Renal pelvis (tissue), 12 donors: ENCODE measurements at places on chromosomes 5 and 9.
A peak's percentile ranks its signal among the peaks of the same experiment; 100 is the strongest.

DNA sequence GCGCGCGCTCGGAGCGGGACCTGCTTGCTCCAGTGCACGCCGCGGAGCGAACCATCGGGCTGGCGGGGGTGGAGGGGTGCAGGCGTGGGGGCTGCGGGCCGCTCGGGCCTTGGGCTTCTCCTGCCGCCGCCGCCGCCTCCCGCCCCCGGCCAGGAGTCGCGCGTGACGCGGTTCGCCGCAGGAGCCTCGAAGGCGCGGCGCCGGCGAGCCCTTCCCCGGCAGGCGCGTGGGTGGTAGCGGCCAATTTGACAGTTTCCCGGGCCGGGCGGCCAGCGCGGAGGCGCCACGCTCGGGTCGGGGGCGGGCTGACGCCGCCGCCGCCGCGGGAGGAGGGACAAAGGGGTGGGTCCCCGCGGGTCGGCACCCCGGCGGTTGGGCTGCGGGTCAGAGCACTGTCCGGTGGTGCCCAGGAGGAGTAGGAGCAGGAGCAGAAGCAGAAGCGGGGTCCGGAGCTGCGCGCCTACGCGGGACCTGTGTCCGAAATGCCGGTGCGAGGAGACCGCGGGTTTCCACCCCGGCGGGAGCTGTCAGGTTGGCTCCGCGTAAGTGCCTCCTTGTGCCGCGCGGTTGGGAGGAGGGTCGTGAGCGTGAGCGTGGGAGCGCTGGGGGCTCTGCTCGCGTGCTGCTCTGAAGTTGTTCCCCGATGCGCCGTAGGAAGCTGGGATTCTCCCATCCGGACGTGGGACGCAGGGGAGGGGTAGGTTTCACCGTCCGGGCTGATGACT is at the start of gene TJP2:
Gene TJP2 (plus strand): TSS at position 387 of the 725 bp plus-strand sequence. CDS start 96 bp downstream, at position 483.
- DNase-seq, result no peak

GRCh38 chr5:60700416-60700757 is 421 bp upstream of the DEPDC1B start:
- peak; percentile 36 for DNase-seq

DNA sequence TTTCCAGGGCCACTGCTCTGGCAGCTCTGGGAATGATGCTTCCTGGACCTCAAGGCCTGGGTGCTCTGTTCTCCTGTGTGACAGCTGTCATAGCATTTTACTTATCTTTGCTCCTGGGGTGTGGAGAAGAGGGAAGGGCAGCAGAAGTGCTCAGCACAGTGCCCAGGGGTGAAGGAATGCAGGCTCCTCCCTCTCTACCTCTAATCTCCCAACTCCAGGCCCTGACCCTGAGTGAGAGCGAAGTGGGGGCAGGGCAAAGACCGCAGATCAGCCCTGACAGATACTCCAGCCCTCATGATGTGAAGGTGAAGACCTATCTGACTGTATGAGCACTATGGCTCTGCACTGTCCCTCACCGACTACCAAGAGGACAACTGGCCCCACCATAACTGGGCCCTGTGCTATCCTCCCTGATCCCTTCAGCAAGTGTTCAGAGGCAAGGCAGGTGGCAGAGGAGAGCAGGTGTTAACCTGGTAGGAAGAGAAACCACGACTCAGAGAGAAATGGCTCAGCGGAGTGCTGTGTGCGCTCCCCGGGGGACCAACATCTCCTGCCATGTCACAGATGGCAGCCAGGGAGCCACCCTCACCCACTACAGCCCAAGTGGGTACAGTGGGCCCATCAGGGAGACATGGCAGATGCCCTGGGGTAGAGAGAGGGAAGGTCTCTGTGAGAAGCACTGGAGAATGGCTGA is 16.8 kb downstream of the ACSL6 start:
- no peak for DNase-seq

GRCh38 chr5:174140452-174141020 is 95.0 kb downstream of the NSG2 start:
- DNase-seq, result no peak

- DNase-seq, result no peak
These were observed 82.1 kb upstream of the ALDH1A1 start for GRCh38 chr9:73034962-73035361.

- DNase-seq, result no peak
These were observed 11.1 kb downstream of the PRELID2 start for GRCh38 chr5:145824040-145824439.

DNA sequence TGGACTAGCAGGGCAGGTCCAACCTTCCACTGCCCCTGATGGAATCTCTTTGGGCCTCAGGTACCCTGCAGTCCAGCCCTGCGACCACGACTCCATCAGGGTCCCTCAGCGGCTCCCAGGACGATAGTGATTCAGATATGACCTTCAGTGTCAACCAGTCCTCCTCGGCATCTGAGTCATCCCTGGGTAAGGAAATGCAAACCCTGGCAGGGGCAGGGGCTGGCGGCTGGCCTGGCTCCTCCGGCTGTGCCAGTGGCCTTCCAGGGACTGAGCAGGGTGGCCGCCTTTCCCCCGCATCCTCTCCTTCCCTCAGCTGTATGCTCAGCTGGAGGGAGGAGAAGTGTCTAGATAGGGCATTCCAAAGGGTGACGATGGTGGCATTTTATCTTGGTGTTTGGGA is 45.0 kb downstream of the NEURL1B start:
- DNase-seq, result no peak

GRCh38 chr9:120542701-120543490 is 37.1 kb downstream of the CDK5RAP2 start:
- DNase-seq, result no peak
